Activated T-helper 2 cell treated with anti-CD3 and anti-CD28 coated beads, Interferon-gamma antibody, Interleukin-2, Interleukin-4, amounts not matched to agents 10 μg/mL and 5 μg/mL and 100 μg/mL, durations not matched to agents 14 hours and 24 hours and 36 hours (primary cell): ENCODE measurements at places on chromosomes 12 and 14.

- DNase-seq = no peak
Observed at GRCh38 chr12:42859612-42860011, 270.1 kb upstream of the PRICKLE1 start.

- no peak for DNase-seq
Observed at GRCh38 chr14:51792809-51793208, 67.6 kb upstream of the GNG2 start.

GRCh38 chr12:124849382-124849781 lies 14.3 kb downstream of the SCARB1 start:
- no peak for DNase-seq

DNA sequence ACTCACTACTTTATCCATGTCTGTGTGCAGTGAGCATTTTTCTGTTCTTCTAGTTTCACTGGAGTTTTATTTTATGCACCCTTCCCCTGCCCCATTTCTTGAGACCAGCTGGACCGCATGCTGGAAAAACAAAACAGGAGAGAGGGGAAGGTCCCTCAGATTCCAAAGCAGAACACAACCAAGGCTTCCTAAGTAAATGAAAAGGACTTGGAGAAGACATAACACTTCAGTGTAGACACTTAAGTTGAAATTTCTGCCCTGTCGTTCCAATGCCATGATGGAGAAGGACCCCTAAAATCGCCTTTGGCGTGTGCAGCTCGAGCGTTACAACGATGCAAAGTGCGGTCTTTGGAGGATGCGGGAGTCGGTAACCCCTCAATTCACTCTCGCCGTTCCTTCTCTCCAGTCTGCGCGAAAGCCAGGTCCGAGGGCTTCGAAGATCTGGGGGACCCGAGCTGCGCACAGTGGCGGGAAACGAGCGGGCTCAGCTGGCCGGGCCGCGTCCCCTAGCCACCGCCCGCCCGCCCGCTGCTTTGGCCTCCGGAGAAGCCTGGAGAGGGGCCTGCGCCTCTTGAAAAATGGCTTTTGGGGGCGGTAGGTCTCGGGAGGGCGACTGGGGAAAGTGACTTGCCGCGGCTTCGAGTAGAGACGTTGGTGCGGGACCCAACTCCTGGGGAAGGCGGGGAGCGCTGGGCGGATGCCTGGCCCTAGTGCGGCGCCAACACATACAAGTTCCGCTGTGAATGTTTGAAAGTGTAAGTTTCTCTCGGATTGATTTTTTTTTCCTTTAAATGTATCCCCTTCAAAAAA lies 11.2 kb upstream of the HOXC13 start:
- no peak for DNase-seq

- DNase-seq = no peak
Observed at GRCh38 chr12:105233041-105233905, 2.7 kb downstream of the APPL2 start.

DNA sequence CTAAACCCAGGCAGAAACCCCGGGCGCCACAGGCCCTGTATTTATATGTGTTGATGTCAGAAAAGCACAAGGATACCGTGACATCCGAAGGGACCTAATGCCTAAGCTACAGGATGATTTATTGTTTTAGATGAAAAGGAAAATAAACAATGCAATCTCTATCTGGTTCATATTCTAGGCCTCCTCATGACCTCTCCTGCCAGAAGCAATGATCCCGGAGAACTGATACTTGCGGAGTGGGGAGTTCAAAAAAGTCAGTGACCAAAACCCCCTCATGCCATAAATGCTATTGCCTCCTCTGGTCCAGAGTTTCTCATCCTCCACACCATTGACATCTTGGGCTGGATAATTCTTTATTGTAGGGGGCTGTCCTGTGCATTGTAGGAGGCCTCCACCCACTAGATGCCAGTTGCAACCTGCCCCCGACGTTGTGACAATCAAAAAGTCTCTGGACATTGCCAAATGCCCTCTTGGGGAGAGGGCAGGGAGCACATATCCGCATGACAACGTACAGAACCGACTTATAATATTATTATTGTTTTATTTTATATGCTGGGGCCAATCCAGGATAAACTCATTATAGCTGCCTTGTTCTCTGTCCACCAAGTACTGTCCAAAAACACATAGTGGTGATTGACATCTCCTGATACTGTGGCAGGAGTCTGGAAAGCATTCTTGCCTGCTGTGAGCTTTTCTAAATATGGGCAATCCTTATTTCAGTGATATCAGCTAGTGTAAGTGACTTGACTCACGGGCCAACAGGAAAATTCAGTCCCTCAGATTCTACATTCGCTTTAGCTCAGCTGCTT lies 1.1 kb upstream of the CSRP2 start:
- no peak for DNase-seq

DNA sequence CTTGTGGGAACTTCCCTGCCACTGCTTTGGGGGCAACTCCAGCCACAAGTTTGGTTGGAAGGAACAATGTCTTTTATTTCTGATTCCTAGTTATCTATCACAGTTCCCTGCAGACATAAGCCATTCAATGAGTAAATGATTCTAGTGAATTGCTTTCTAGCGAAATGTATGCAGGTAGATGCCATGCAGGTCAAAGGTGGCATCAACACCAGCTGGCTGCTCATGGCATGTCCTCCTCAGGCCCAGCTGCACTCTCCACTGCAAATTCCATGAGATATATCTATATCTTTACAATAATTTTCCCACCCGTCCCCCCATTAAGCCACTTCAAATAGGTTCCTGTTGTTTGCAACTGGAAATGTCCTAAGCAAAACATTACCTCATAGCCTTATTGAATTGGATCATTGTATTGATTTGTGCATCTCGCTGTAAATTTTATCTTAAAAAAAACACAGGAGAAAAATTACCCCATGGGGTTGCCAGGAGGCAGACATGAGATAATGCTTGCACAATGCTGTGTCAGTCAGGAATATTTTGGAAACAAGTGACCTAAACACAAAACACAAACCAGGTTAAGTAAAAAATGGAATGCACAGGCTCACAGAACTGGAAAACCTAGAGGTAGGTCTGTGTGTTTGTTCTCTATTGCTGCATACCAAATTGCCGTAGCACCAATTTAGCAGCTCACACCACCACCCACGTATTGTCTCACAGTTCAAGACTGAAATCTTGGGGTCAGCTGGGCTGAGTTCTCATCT lies 32.8 kb upstream of the TXNRD1 start:
- no peak for DNase-seq
